ENCODE measurements at places on chromosomes 7 and 10.

DNA sequence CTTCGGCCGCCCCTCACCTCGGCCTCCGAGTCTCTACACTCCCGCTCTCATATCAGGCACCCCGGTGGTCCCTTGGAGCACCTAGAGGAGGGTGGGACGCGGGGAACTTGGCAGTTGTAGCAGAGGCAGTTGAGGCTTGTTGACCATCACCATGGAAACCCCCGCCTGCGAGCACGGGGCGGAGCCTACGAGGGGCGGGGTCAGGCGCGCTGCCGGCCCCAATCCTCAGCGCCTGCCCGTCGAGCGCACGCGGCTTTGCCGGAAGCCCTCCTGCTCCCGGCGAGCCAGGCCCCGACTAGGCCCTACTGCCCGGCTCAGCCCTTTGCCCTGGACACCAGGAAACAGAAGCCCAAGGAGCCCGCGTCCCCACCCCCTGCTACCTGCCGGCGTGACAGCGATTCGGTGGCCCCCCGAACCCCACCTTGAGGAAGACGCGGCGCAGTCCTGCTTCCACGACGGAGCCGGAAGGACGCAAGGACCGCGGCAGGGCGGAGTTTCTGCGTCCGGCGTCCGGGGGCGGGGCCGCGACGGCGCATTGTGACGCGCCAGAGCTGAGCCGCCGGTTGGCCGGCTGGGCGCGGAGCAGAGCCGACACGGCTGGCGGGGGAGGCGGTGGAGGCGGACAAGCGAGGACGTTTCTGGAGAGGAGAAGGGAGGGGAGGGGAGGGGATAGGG lies at the start of gene HNRNPF:
HNRNPF (minus strand) TSS at position 477 of the 675 bp plus-strand sequence. CDS start 21,302 bp downstream, outside the sequence.
- peak; percentile 97 for DNase-seq

- DNase-seq: no peak
Measured at GRCh38 chr10:3442451-3442990, 269.9 kb upstream of the PITRM1 start.

DNA sequence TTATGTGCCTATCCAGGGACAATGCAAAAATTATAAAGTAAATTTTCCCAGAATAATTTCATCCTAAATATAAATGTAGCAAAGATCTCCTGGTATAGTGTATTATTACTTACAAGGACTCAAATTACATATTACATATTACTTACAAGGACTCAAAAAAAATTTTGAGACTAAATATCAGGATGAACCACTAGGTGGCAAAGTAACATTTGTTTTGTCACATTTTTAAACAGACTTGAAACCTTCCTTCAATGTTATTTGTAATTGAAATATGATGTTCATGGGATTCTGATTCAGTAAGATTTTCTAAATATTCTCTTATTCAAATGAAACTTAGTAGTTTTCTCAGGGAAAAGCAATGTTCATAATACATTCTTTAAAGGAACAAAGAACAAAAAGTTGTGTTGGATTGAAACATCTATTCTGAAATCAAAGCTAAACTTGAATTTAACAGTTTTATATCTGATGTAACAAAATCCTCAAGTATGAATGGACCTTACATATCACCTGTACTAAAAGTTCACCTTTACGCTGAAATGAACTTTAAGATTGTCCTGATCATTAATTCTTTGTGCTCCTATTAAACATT lies 74.3 kb upstream of the GNAI1 start:
- DNase-seq: peak; percentile 38

DNA sequence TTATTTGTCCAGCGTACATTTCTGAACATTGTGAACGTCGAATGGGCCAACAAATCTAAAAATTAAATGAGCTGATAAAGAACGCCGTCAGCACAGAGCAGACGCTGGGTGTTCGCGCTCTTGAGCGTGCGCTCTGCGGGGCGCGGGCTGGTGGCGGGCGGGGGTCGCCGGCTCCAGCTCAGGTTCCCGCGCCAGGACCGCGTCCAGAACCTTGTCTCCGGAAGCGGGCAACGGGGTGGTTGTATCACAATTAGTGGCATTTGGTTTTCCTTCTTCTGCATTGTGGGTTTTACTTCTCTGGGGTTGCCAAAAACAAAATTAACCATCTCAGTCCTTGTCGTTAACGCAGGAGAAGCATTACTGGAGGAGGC lies 2.4 kb downstream of the CYP2E1 start:
- no peak for DNase-seq

DNA sequence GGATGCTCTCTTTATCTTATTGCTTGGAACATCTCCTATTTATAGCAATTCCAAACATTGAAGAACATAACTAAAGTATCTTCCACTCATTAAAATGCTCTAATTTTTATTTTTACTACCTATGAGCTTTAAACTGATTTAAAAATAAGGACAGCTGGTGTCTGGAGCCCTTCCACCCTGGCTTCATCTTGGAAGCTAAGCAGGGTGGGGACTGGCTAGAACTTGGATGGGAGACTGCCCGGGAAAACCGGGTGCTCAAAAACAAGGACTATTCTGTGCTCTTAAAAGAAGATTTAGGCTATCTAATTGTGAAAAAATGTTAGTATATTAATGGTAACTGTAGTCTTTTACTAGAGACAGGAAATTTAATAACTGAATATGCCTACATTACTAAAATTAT lies 69.2 kb downstream of the ARMC3 start:
- peak; percentile 16 for DNase-seq

GRCh38 chr7:99789441-99790070 lies 5.6 kb upstream of the CYP3A4 start:
- no peak for DNase-seq

GRCh38 chr10:78341953-78342614 lies 308.4 kb downstream of the RPS24 start:
- no peak for DNase-seq

DNA sequence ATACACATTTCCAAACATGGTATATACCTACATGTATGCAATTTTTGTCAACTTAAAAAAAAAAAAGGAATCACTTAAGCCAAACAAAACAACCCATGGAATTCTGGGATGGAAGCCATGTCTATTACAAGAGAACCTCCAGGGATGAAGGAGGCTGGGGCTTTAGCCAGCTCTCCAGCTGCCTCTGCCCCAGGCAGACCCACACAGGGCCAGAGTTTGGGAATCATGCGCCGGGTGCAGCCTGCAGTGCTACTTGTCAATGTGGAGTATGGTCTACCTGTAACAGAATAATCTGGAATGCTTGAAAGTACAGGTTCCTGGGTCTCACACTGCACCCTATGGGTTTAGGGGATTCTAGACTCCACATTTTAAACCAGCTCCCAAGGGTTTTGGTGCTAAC lies 10.8 kb downstream of the ATP6V0E2 start:
- no peak for DNase-seq

- DNase-seq: no peak
Measured at GRCh38 chr10:19889256-19889655, 73.0 kb downstream of the PLXDC2 start.

DNA sequence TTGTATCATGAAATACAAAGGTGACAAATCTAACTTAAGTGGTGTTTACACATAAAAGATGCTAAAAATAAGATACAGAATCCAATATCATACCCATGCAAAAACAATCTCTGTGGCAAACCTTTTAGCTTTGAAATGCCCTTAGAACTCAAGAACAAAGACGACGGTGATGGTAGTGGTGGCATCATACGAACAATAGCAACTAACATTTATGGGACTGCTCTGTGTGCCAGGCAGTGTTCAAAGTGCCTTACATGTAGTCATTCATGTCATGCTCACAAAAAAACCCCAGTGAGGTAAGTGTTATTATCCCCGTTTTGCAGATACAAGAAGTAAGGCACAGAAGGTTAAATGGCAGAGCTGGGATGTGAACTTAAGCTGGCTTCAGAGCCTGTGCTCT lies 563.9 kb downstream of the PARD3 start:
- DNase-seq: no peak

- DNase-seq: peak; percentile 78
Measured at GRCh38 chr7:135558337-135558767, 635 bp downstream of the NUP205 start.

GRCh38 chr7:112160130-112160770 lies 45.9 kb downstream of the DOCK4 start:
- DNase-seq: peak; percentile 19

GRCh38 chr10:113047963-113048781 lies 98.1 kb downstream of the TCF7L2 start:
- DNase-seq: no peak

DNA sequence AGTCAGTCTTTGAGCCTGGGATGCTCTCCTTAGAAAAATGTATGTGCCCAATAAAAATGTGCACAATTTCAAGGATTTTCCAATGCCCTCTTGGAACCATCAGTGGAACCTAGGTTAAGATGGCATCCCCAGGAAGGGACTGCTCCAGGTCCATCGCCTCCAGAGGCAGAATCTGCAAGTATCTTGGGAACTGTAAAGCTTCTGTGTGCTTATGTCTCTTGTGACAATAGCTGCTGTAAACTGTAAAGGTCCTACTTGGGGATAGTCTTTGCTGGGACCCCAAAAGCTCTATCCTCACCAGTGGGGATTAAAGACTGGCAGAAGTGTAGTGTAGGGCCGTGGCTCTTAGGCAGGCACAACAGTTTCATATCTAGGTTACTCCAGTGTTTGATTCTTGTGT lies 11.9 kb downstream of the DUSP5 start:
- DNase-seq: no peak

DNA sequence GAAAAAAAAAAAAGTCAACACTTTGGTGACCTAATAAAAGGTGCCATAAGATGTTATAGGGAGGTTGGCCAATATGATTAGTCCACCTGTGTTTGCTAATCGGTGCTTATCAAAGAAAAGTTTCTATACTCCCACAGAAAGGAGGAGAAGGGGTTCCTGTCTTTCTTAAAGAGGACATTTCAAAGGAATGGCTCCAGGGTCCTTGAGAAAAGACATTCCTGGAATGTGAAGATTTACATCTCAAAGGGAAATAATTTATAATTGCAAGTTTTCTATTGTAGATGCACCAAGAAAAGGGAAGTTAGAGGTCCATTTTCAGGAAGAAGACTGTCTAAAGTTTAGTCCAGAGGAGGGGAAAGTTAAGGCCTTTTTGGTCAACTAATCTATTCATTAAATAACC lies 715.3 kb downstream of the NXPH1 start:
- no peak for DNase-seq

DNA sequence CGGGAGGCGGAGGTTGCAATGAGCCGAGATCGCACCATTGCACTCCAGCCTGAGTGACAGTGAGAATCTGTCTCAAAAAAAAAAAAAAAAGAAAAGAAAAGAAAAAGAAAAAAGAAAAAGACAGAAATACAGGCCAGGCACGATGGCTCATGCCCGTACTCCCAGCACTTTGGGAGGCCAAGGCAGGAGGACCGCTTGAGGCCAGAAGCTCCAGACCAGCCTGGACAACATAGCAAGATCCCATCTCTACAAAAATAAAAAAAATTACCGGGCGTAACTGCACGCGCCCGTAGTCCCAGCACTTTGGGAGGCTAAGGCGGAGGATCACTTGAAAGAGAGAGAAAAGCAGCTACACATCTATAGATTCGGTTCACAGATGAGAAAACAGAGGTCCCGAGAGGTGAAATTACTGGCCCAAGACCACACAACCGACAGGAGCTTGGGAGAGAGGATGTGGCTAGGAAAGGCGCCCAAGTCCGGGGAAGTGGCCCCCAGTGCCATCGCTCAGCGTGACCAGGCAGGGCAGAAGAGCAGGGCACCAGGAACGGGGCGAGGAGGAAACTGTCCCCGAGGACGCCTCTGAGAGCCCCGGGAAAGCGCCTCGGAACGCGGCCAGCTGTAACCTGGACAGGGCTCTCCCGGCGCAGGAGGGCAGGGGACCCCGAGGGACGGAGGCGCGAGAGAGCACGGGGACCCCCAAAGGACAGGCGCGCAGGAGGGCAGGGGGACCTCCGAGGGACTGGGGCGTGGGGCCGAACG lies 612 bp downstream of the SNX8 start:
- no peak for DNase-seq

DNA sequence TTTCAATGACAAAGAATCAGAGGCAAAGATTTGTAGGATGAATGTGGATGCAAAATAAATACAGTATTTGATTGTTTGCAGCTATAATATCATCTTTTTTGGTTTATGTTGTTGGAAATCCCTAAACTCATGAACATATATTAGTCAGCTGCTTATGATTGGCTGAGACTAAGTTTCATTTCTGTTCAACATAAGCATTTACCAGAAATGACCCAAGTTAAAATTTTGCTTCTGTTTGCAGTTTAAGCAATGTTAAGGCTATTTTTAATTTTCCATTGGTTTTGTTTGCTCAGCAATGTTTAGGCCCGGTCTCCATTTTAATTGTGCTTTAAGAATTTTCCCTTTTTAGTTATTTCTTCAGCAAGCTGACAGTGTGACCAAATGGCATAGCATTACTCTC lies 22.0 kb downstream of the GIMAP6 start:
- DNase-seq: no peak

- DNase-seq: no peak
Measured at GRCh38 chr7:23347682-23348180, 48.6 kb downstream of the MALSU1 start.

DNA sequence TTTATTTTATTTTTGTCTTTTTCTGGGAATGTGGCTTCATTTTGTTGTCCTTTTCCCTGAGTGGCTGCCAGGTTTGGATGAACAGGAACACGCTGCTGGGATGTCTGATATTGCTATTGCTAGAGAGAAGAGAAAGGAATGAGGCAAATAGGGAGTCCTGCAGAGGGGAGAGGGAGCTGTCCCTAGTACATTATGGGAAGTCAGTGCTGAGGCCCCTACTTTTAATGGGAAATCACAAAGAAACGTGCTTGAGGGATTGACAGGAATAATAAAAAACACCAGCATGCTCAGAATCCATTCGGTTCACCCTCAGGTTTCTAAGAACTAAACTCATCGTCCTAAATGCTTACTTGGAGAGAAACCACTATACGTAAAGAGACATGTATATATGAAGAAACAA lies 306.6 kb downstream of the PLXNA4 start:
- peak; percentile 28 for DNase-seq

DNA sequence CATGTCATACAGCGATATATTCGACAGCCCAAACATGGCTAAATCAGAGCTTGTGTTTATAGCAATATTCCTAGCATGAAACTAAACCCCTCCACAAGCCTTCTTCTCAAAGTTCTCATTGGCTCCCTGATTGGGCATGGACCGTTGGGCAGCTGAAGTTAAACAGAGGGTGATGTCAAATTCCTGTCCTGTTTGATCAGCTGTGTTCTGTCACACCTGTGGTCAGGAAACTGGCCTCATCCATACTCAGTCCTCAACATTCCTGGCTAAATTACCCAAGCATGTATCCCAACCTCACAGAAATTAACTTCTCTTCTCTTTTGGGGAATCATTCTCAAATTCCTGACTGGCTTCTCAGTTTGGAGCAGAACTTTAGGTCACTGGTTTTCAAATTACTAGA lies 107.9 kb downstream of the ODAD2 start:
- no peak for DNase-seq

DNA sequence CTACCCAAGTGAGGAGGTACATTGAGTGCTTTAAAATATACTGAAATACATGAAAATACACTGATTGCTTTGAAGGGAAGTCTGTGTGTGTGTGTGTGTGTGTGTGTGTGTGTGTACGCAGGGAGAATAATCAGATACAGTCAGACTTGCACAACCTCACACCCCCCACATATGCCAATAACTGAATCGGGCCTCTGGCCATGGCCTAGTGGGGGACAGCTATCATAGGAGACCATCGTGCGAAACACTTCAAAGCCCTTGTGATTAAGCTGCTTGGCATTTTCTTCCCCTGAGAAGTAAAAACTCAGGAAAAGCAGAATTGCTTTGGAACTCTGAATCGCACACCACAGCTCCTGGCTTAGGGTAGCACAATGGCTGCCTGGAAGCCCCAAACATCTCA lies 135.1 kb downstream of the C10orf105 start:
- no peak for DNase-seq
